ENCODE measurements at places on chromosomes 5 and 9. TPM values are rescaled to one million over a fixed set of nuclear protein-coding genes. Genes with fewer than 3 reads are reported as not detected.
A peak's percentile ranks its signal among the peaks of the same experiment; 100 is the strongest.

- peak; percentile 82 for DNase-seq
These were observed 185.9 kb downstream of the MSX2 start for GRCh38 chr5:174910245-174910737.

DNA sequence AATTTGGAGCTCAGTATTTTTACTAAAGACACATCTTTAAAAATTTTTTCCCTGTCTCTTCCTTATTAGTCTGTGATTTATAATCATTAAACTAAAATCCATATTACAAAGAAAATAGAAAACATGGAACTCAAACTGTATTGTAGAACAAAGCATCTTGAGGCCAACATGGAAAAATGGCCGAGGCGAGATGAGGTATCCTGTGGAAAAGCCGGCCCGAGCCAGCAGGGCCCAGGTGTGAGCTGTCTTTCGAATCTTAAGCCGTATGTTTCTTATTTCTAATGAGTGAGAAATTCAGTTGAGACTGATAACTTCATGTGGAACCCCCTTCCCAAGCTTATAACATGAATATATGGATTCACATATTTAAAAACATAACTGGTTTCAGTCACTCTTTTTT lies 170.4 kb upstream of the OTULINL start:
- no peak for DNase-seq

DNA sequence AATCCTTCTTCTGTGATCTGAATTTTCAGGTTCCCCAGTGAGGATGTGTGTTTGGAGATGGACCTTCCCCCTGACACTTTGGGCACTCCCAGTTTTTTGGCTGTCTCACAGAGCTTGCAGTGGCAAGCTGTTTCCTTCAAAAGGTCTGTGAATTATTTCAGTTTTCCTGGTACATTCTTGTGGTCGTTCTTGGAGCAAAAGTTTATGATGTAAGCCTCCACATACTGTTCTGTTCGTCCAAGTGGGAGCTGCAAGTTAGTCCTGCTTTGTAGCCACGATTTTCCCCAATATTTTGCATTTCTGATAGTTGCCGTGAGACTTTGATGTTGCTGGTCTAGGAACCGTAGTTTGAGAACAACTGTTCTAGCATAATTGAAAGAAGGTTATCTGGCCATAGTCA lies 88.3 kb downstream of the MTAP start:
- DNase-seq = no peak

DNA sequence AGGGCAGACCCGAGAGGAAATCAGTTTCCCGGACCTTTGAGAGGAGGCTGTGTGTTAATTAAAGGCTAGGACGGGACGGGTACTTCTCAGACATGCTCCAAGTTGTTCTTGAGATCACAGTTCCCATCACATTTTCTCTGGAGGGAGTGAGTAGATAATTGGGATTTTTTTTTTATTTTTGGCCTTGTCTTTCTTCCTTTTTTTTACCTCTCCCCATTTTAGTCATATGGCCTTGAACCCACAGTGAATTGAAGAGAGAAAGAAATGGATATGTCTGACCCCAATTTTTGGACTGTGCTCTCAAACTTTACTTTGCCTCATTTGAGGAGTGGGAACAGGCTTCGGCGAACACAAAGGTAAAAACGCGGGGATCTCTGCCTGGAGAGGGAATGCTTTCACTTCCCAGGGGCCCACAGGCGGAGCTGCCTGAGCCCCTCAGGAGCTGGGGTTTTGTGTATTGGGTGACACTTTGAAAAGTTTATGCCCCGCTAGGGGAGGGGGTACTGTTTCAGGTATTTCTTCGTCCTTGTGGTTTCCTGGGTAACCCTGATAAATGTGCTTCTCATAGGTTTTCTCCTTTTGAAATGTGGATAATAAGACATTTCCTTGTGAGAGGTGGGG lies 191.8 kb downstream of the CD180 start:
- DNase-seq = peak; percentile 4

GRCh38 chr5:159533197-159533596 lies 202.9 kb upstream of the IL12B start:
- DNase-seq = no peak

DNA sequence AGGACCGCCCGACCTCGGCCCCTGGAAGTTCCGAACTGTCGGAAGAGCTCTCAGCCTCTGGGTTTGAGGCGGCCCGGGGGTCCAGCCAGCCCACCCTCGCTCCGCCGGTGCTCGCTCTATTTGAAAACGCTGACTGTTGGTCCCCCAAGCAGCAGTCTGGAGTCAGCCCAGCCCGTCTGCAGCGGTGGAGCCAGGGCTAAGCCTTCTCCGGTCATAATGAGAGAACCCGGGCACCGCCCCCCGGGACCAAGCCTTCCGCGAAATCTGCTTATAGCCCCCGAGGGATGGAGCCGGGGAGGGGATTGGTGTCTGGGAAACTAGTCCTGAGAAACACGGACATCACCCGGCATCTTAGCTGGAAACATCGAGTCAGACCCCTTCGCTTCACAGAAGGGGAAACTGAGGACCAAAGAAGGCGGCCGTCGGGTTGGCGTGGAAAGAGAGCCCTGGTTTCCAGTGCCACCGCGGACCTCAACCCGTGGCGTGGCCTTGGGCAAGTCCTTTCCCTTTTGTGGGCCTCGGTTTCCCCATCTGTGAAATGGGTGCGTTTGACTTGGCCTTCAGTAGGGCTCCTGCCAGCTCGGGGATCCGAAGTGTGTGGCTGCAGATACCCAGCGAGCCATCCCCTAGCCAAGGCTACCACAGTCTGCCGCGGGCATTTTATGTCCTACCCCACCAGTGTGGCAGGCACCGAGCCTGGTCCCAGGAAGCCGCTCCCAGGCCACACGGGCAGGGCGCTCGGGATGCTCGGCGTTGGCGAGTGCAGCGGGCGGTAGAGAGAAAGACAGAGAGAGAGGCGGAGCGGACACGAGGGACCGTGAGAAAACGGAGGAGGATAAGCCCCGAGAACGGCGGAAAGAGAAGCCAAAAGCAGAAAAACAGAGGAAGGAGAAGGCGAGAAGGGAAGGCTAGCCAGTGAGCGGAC lies 857 bp downstream of the ADAM19 start:
- no peak for DNase-seq

DNA sequence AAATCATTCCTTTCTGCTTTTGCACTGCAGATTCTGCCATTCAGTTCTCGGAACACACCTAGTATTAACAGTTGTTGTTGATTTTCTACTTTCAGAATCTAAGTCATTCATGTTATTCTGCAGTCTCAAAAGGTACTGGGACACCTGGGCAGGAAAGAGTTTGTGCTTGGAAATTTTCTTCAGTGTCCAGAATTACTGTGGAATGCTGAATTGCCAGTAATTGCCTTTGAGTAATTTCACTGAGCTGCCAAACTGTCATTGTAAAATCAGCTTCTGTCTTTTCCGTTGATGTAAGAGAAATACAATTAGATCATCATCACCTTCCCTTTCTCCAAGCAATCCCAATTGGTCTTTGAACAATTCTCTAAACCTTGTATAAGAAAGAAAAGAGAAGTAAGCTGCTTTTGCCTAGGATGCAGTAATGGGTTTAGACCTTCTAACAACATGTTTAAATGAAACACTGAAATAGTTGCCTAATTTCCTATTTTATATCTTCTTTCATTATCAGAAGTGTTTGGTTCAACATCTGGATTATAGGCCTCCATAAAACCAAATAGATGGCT lies 75.7 kb upstream of the TGFBR1 start:
- no peak for DNase-seq

DNA sequence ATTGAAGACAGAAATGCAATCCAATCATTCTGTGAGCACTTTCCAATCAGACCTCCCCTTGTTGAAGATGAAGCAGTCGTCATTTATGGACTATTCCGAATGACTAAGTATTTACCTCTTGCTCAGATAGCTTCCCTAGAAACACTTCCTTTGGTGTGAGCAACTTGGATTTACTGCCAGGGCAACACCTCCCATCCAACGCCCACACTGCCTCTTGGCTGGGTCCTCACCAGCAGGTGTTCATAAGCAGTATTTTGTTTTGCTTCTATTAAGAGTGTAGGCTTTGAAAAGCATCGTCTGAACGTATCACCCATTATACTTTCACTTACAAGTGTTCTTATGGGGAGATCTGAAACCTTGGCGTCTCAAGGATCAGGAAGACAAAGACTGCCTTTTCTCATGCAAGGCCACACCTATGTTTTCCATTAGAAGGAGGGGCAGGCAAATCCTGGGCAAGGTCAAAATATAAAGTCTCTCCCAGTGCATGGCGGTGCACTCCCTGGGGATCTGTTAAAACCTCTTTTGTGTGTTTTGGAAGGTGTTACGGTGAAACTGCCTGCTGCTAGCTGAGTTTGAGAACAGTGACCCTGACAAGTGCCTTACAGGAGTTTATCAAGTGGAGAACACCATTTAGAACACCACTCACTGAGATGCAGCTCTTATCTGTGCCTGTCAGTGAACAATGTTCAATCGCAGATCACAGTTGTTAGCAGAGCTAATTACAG lies 10.6 kb upstream of the MARCHF3 start:
- DNase-seq = no peak

- DNase-seq = peak; percentile 80
These were observed 17.7 kb downstream of the RALGDS start for GRCh38 chr9:133103183-133103986.

GRCh38 chr5:52928689-52929088 lies 60.5 kb upstream of the ITGA2 start:
- DNase-seq = no peak

GRCh38 chr5:124372457-124372856 lies 374.0 kb downstream of the ZNF608 start:
- DNase-seq = no peak

GRCh38 chr9:15512204-15512603 lies 1.4 kb upstream of the PSIP1 start:
- DNase-seq = no peak

- no peak for DNase-seq
These were observed 5.0 kb upstream of the IRX4 start for GRCh38 chr5:1887588-1888360.

DNA sequence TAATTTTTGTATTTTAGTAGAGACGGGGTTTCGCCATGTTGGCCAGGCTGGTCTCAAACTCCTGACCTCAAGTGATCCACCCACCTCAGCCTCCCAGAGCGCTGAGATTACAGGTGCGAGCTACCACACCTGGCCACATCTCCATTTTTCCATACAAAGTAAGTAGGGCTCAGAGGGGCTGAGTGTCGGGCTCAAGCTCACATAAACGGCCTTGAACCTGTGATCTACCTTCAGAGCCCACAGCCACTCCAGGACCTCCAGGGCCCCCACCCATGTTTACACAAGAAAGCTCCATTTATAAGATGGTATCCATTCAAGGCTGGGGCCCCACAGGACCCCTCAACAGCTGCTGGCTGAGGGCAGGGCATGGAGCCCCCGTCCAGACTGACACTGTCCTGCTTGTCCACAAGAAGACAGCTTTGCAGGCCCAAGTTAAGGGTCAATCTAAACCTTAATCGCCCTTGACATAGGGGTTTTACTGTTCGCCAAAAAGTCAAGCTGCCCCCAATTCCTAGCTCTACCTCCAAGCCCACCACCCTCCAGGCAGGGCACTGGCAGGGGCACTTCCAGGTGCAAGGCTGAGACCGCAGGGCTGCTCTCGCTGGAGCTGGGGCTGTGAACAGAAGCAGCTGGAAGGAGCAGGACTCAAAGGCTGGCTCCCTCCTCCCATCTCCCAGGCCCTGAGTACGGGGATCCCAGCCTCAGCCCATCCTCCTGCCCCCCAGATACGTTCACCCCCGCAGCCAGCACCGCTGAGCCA lies 18.9 kb downstream of the FAM78A start:
- DNase-seq = no peak

DNA sequence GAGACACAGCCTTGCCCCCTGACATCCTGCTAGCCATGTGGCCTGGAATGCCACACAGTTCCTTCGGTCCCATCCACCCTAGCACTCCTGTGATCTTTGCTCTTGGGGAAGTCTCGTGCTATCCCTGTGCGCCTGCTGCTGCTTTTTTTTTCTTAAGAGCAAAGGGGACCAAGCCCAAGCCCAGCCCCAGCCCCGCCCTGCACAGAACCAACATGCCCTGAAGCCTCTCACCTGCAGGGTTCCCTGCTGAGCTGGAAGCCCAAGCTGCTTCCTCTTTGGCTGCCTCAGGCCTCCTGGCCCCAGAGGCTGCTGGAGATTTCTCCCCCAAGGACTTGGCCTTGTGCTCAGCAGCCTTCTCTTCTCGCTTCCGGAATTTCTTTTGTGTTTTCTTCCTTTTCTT lies 1.8 kb downstream of the SURF6 start:
- no peak for DNase-seq

DNA sequence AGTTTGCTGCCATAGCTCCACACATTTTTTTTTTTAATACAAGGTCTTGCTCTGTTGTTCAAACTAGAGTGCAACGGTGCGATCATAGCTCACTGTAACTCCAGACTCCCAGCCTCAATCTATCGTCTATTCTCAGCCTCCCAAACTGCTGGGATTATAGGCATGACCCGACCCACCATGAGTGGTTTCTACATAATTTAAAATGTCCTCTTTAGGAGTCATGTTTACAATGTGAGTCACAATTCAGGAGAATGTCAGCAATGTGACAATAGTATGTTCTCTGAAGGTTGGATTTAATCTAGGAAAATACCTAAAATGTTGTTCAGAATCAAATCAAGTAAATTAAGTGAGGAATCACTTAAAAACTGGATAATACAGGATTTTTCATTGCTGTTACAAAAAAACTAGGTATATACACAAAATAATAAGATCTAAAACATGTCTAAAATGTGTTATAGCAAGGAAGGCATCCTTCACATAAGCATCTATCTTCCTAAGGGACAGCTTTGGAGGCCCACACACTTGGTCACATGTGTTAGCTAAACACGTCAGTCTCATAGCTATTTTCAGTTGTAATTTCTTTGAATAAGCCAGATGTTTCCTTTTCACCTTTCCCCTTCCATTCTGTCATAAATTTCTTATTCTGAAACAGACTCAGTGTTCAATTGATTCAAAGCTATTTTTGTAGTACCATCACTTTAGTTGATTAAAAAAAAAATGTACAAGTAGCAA lies 30.0 kb upstream of the ELAVL2 start:
- no peak for DNase-seq

DNA sequence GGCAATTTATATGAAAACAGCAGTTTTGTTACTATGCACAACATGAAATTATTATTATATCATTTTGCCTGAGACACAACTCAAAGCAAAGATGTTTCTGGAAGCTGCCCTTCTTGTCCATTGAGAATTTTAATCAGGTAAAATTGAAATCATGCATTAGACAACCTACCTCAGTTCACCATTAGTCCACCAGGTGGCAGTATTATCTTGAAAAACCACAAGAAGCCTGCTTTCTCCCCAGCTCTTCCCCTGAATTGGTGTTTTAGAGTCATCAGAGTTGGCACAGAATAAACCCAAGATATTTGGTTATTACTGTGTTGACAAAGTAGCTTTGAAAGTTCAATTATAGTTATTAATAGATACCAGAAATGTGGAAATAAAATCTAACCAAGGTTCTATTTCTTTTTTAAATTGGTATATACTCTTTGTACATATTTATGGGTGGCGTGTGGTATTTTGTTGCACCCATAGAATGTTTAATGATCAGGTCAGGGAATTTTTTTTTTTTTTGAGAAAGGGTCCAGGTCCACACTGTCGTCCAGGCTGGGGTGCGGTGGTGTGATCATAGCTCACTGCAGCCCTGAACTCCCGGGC lies 25.7 kb downstream of the UTP15 start:
- DNase-seq = peak; percentile 73

GRCh38 chr5:9604416-9604815 lies 25.7 kb downstream of the TAS2R1 start:
- no peak for DNase-seq

GRCh38 chr9:96084331-96084734 lies 208.8 kb downstream of the ERCC6L2 start:
- no peak for DNase-seq

Gene PPP3R2
- not detected for total RNA-seq

Gene IFNA13
- total RNA-seq = not detected

Gene IFNB1
- not detected for total RNA-seq

Gene SVEP1
- total RNA-seq = 1.5 TPM

Gene SOHLH1
- total RNA-seq = not detected

Gene PRRT1B
- total RNA-seq = not detected

Gene ANKRD55
- total RNA-seq = 0.16 TPM

Gene ZFP62
- 44.4 TPM for total RNA-seq
